ENCODE measurements at places on chromosomes 1 and 21.

GRCh38 chr1:206828765-206829164 is 36.7 kb upstream of the IL20 start:
- no peak for DNase-seq

DNA sequence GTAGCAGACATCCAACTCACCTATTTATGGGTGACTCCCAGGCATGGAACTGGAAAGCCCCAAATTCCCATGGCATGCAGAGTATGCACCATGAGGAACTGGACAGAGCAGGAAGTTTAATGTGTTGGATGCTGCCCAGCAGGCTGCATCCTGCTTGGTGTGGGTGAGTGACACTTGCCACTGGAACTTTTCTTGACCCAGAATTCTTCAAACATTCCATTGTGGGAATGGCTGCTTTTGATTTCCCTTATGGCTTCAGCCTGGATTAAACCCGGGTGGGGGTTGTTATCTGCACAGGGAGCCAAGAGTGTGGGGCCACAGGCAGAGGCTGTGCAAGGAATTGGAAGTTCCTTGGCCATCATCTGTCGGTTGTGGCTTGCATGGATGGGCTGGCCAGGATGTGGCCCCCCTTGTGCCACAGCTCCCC is 26.9 kb upstream of the BACE2 start:
- no peak for DNase-seq

- no peak for DNase-seq
Measured at GRCh38 chr1:237938068-237938467, 47.3 kb upstream of the ZP4 start.

GRCh38 chr1:240739139-240739538 is 127.2 kb upstream of the GREM2 start:
- DNase-seq = no peak

DNA sequence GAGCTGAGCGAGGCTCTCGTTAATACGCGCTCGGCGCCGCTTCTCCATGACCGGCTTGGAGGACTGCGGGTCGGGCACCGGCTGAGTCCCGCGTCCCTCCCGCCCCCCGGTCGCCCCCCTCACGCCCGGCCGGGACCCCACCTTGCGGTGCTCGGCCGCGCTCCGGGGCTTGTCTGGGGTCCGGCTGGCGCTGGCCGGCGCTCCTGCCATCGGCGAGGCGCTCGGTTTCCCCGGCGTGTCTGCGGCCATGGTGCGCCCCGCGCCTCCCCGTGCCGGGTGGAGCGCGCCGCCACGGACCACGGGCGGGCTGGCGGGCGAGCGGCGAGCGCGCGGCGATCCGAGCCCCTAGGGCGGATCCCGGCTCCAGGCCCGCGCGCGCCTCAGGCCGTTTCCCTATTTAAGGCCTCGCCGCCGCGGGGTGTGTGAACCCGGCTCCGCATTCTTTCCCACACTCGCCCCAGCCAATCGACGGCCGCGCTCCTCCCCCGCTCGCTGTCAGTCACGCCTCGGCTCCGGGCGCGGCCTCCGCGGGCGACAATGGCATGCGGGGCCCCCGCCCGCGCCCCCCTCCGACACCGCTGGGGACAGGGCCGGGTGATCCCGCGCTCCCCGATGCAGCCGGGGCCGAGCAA is at the start of gene HES4:
TSS of gene HES4 (minus strand) at position 373 of the 632 bp plus-strand sequence. CDS start at position 249, 124 bp downstream.
- DNase-seq = peak; percentile 93

- no peak for DNase-seq
Measured at GRCh38 chr1:220153147-220153546, 59.2 kb downstream of the IARS2 start.

- no peak for DNase-seq
Measured at GRCh38 chr1:178908358-178908757, 37.5 kb upstream of the ANGPTL1 start.

DNA sequence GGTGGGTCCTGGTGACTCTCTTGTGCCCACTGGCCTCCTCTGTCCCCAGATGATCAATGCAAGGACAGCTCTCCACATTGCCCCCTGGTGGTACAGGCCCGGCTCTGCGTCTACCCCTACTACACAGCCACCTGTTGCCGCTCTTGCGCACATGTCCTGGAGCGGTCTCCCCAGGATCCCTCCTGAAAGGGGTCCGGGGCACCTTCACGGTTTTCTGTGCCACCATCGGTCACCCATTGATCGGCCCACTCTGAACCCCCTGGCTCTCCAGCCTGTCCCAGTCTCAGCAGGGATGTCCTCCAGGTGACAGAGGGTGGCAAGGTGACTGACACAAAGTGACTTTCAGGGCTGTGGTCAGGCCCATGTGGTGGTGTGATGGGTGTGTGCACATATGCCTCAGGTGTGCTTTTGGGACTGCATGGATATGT is 10.8 kb downstream of the ADAMTSL4 start:
- DNase-seq = peak; percentile 82

DNA sequence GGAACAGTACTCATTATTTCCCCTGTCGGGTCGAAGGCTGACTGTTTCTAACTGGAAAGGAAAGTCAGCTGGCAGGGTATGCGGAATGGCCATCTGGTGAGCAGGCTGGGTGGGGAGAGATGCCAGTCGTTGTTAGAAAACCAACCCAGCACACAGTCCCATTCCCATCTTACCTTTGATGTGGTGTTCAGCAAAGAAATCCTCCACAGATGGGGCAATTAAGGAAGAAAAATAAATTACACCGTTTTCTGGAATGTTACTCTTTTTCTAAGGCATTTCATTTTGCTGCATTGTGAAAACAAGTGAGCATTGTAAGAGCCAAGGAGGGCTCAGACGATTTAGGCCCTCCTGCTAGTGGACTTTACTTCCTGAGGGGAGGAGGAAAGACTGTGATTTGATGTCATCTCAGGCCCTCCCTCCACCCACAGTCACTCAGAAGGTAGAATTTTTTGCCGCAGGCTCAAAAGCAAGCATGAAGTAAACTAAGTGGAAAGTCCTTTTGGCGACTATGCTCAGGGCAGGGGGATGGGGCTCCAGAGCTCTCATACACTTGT is at the start of gene SLC16A4:
TSS of gene SLC16A4 (minus strand) at position 335 of the 554 bp plus-strand sequence. CDS start 1,703 bp downstream, outside the sequence.
- DNase-seq = peak; percentile 50

DNA sequence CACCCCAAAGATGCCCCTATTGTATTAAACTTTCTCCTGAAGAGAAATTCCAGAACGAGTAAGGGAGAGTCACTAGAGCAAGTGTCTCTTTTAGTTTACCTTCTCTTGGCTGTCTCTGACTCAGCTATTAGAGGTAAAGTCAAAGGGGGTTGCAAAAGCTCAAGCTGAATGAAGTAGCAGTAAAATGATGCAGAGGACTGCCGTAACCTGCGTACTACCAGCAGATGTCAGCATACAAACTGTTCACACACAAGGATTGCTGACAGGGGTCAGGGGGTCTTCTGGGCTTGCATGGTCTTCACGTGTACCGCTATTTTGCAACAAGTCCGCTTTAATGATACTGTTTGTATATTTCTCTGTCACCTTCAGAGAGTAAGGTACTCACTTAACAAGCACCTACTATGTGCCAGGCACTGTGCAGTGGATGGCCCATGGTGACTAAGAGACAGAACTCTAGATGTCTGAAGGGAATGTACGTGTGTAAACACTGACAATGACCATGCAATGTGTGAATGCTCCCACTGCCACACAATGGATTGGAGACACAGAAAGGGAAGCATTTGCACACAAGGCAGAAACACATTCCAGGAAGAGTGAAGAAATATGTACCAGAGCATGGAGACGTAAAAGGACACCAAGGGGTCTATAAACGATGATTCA is 34.9 kb downstream of the CHML start:
- DNase-seq = no peak

DNA sequence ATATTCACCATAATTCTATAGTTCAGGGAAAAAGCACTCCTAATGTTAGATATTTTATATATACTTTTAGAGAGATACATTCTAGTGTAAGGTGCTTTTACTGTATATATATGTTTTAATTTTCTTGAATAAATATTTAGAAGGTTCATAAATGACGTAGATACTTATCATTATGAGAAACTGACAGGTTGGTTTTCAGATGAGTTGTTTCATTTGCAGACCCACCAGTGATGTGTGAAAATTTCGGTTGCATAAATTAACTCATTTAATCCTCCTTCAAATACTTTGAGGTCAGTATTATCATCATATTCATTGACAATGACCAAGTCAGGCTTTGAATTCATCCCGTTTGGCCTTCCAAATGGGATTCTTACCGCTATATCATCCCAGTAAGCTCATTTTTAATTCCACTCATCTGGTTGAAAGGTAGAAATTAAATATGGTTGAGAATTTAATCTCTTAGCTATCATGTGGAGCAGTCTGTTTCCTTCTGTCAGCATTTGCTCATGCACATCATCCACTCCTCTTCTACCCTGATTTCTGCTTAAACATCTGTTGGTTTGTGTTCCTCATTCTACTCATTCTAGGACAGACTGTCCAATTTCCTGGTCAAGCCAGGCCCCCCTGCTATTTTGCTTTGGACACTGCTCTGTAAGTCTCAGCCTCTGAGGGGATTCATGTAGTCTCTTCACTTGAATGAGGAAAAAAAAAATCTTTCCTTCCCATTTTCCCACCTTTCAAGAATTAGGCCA is 1156.6 kb downstream of the PLA2G4A start:
- no peak for DNase-seq

- DNase-seq = no peak
Measured at GRCh38 chr1:181405584-181405983, 77.7 kb upstream of the CACNA1E start.

GRCh38 chr1:89465201-89465600 is 59.4 kb upstream of the LRRC8B start:
- DNase-seq = no peak

- DNase-seq = no peak
Measured at GRCh38 chr1:207651583-207651982, 6.7 kb downstream of the CR1L start.
